Esophagus muscularis mucosa (tissue), 4 donors: ENCODE measurements at places on chromosomes 13 and 19. TPM values are rescaled to one million over a fixed set of nuclear protein-coding genes. Genes with fewer than 3 reads are reported as not detected.

NANOS3 gene
- not detected for total RNA-seq

DMKN gene
- total RNA-seq, result 4.3 TPM

DNA sequence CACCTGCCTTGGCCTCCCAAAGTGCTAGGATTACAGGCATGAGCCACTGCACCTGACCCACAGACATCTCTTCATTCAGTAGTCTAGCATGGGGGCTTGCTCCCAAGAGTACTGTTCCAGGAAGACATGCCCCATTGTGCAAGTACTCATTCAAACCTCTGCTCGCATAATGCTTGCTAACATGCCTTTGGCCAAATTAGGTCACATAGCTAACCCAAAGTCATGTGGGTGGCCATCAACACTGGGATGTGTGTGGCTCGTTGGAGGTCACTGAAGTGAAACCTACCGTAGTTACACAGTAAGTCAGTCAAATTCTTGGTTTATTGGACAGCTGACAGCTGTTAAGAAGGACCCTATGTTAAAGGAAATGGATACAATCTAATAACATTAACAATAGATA is 20.3 kb downstream of the RFXAP start:
- no peak for DNase-seq

DNA sequence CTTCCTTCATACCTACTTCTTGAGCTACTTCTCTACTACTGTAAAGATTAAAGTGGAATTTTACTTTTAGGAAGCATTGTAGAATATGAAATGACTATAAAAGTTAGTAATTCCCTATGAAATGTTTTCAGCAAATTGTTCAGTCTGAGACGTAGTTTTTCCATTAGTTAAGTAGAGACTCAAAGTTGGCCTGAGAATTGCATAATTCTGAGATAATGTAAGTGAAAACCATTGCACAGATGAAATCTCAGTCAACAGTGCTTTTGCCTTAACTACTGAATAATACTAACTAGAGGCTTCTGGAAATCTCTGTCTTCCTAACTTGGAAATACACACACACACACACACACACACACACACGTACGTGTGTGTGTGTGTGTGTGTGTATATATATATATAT is 125.9 kb downstream of the FGF14 start:
- no peak for DNase-seq

- no peak for DNase-seq
Measured at GRCh38 chr13:101289764-101290163, 126.5 kb downstream of the NALCN start.
